Left renal pelvis (tissue), 4 donors: ENCODE measurements at places on chromosomes 2 and 18.
A peak's percentile ranks its signal among the peaks of the same experiment; 100 is the strongest.

DNA sequence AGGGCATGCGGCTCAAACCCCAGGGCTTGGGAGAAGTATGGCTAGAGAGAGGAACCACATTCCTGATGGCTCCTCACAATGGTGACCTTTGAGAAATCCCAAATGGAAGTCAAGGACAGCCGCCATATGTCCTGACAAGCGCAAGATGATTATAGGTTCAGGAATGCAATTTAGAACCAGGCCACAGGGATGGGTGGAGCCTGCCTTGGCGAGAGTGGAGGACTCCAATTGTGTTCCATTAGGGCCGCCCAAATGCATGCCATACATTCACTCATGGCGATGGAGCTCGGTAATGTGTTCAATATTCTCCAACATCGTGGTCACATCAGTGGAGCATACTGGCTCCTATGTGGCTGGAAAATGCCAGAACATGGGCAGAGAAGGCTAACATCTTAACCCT is 662.9 kb upstream of the ID2 start:
- DNase-seq = no peak

DNA sequence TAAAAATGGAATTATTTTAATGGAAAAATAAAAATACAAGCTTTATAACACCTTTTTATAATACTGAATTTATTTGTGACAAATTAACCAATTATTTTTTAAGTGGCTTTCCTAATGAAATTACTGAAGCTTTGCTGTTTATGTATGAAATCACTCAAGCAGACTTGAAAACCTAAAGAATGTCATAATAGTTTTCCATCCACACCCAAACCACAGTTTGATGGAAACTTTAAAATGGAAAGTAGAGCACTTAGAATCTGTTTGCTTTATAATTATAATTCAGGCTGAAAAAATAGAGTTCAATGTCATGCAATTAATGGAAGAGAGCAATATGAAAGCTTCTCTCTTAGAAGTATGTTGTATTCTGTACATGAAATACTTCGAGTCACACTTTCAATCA is 31.6 kb upstream of the WDR75 start:
- no peak for DNase-seq

DNA sequence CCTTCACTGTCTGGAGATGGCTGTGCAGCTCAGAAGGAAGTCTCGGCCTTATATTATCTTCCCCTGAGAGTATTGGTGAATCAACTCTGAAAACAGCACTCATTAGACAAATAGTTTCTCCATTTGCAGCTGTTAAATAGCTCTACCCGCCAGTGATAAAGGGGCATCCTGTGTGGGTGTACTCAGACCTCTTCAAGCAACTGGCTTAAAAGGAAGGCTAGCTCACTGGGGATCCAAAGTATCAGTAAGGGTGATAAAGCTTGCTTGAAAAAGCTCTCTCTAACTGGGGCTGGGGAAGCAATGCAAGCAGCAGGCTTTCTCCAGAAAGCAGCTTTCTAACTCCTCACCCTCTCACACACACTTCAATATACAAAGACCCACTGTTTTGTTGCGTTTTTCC is 64.9 kb upstream of the PSMD14 start:
- DNase-seq = no peak

GRCh38 chr18:34709750-34710441 is at the start of gene DTNA:
TSS of gene DTNA (plus strand) at chr18:34710298. CDS start at chr18:34755977, 45,679 bp downstream.
- peak; percentile 51 for DNase-seq

GRCh38 chr2:28270456-28271152 is 122.1 kb upstream of the FOSL2 start:
- DNase-seq = no peak

DNA sequence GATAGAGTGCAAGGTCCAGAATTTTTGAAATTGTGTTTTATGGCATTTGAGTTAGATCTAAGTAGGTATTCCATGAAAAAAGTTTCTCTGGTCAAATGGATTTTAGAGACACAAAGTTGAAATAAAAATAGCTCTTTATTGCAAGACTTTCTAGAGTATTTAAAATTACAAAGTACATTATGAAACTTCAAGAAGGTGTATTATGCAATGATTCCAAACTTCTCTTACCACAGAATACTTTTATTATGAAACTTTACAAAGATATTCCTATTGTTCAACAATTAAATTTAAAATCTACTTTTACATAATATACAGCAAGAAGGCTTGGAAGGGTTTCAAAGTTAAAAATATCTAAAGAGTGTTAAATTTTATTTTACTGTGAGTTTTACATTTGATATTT is 65.9 kb downstream of the CALCRL start:
- DNase-seq = no peak

DNA sequence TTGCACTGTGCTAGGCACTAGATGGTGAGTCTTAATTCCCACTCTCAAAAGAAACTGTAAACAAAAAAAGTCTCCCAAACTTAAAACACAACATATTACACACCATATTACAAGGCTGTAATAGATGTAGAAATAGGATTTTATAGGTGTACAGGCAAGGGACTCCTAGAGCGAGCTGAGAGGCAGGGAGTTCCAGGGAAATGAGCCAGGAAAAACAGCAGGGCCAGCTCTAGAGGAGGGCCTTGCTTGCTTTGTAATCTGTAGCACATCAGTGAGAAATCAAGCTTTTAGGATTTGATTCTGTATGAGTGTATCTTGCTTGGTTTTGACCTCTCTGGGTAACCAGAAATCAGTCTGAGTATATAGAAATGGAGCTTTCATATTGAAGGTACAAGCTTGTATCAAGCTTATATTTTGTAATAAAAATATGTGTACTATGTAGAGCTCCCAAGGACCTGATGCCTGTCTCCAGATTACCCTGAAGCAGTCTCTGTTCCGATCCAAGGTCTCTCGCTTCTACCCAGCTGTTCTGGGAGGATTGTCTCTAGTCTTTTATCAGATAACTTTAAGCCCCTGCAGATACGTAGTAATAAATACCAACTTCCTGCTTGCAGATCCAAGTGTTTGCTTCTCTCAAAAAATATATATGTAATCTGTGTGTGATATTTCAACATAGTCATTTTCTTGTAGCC is 73.0 kb downstream of the MYO1B start:
- no peak for DNase-seq

- DNase-seq = no peak
Measured at GRCh38 chr2:108925286-108925685, 63.7 kb downstream of the EDAR start.

DNA sequence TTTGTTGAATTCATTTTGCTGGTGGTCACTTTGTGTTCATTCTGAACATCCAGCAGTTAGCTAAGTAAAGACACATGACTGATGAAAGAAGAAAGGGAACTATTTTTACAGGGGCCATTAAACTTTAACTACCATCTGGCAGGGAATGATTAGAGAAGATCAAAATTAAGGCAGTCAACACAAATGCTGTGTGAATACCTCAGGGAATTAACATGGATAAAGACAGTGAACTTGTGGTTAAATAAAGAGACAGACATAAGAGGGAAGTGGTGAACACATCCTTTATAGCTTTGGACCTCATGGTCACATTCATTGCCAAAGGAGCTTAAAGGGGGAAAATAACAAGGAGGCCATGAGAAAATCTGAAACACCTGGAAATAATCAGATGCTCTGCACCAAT is 52.6 kb upstream of the ATP5MC3 start:
- DNase-seq = no peak

GRCh38 chr2:201357221-201357620 is at the start of gene FLACC1:
TSS of gene FLACC1 (minus strand) at chr2:201357345. CDS start at chr2:201351404, 5,941 bp downstream.
- peak; percentile 80 for DNase-seq

GRCh38 chr2:181958726-181959125 is 26.9 kb upstream of the PPP1R1C start:
- DNase-seq = no peak

DNA sequence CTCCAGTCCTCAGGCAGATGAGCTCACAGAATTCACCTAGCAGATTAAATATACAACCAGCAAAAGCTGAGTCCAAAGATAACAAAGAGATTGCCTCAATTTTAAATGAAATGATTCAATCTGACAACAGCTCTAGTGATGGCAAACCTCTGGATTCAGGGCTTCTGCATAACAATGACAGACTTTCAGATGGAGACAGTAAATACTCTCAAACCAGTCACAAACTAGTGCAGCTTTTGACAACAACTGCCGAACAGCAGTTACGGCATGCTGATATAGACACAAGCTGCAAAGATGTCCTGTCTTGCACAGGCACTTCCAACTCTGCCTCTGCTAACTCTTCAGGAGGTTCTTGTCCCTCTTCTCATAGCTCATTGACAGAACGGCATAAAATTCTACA is 86.0 kb downstream of the PTRHD1 start:
- DNase-seq = no peak
